Spleen (tissue), 13 donors: ENCODE measurements at places on chromosomes 4 and X. TPM values are rescaled to one million over a fixed set of nuclear protein-coding genes. Genes with fewer than 3 reads are reported as not detected.

Gene RBMXL3
- not detected for polyA plus RNA-seq

Gene MTM1
- polyA plus RNA-seq = 7.0 TPM

Gene HSD17B13
- 0.13 TPM for polyA plus RNA-seq

Gene AVPR2
- 0.22 TPM for polyA plus RNA-seq

Gene CCNA2
- 5.8 TPM for polyA plus RNA-seq

Gene CTSO
- polyA plus RNA-seq = 13.4 TPM

Gene AMBN
- not detected for polyA plus RNA-seq

Gene FOXR2
- polyA plus RNA-seq = not detected

Gene IRS4
- not detected for polyA plus RNA-seq

Gene CSN1S1
- polyA plus RNA-seq = not detected

Gene P2RY8
- 8.1 TPM for polyA plus RNA-seq

Gene NDST4
- not detected for polyA plus RNA-seq

Gene ASMT
- polyA plus RNA-seq = 1.2 TPM

Gene EMCN
- polyA plus RNA-seq = 2.4 TPM

Gene ADAMTS3
- 0.16 TPM for polyA plus RNA-seq

Gene NPFFR2
- not detected for polyA plus RNA-seq

Gene RAP2C
- polyA plus RNA-seq = 24.7 TPM

Gene COL4A5
- 2.4 TPM for polyA plus RNA-seq

Gene GRPR
- not detected for polyA plus RNA-seq

Gene LEF1
- polyA plus RNA-seq = 27.9 TPM

Gene PPP4R3C
- polyA plus RNA-seq = not detected

Gene LPAR4
- polyA plus RNA-seq = not detected

Gene TMEM184C
- 4.0 TPM for polyA plus RNA-seq

Gene RHOXF2B
- not detected for polyA plus RNA-seq

Gene LRAT
- not detected for polyA plus RNA-seq

Gene CDX4
- not detected for polyA plus RNA-seq

Gene MAOB
- polyA plus RNA-seq = 4.6 TPM

Gene NPY2R
- polyA plus RNA-seq = 0.03 TPM

Gene PLAC8
- 256 TPM for polyA plus RNA-seq

Gene MTMR1
- 10.6 TPM for polyA plus RNA-seq

Gene SRD5A3
- polyA plus RNA-seq = 4.4 TPM

Gene PDZD4
- 21.8 TPM for polyA plus RNA-seq

Gene CSN3
- not detected for polyA plus RNA-seq

Gene TEX13A
- not detected for polyA plus RNA-seq

Gene S100P
- polyA plus RNA-seq = 8.8 TPM

Gene BRS3
- polyA plus RNA-seq = not detected

Gene DSPP
- not detected for polyA plus RNA-seq

Gene DEFB131A
- polyA plus RNA-seq = not detected

Gene ARMCX4
- 4.0 TPM for polyA plus RNA-seq

Gene CD40LG
- polyA plus RNA-seq = 1.8 TPM

Gene TCEAL7
- 2.5 TPM for polyA plus RNA-seq

Gene OCIAD1
- 104 TPM for polyA plus RNA-seq

Gene SMIM10
- polyA plus RNA-seq = 8.1 TPM

Gene ATP10D
- polyA plus RNA-seq = 4.6 TPM

Gene ZFP42
- polyA plus RNA-seq = not detected

Gene GIMD1
- not detected for polyA plus RNA-seq

Gene MND1
- polyA plus RNA-seq = 3.2 TPM

Gene ENPP6
- polyA plus RNA-seq = 0.33 TPM

Gene BEX2
- 31.7 TPM for polyA plus RNA-seq

Gene PDLIM5
- polyA plus RNA-seq = 9.4 TPM

Gene RTL9
- polyA plus RNA-seq = not detected

Gene TMPRSS11A
- 0.07 TPM for polyA plus RNA-seq

Gene LAMTOR3
- 43.8 TPM for polyA plus RNA-seq

Gene ZNF732
- polyA plus RNA-seq = 0.10 TPM
